ENCODE measurements at places on chromosomes 2 and 18. TPM values are rescaled to one million over a fixed set of nuclear protein-coding genes. Genes with fewer than 3 reads are reported as not detected.

PGAP1 gene
- total RNA-seq, result 7.4 TPM

UGT1A3 gene
- total RNA-seq, result not detected

ANKRD62 gene
- total RNA-seq, result not detected

GALR1 gene
- total RNA-seq, result 0.17 TPM

CDH20 gene
- 0.31 TPM for total RNA-seq

RNU2-63P gene
- total RNA-seq, result 1,374 TPM

MEP1B gene
- not detected for total RNA-seq

OR6B2 gene
- total RNA-seq, result not detected

TRABD2A gene
- total RNA-seq, result 7.6 TPM

SNTG2 gene
- total RNA-seq, result 2.1 TPM

CHRNA1 gene
- total RNA-seq, result not detected

REG3G gene
- total RNA-seq, result not detected

MAP3K19 gene
- total RNA-seq, result not detected

ASTL gene
- not detected for total RNA-seq

AQP12B gene
- total RNA-seq, result not detected

DYSF gene
- total RNA-seq, result 9.5 TPM

NGEF gene
- total RNA-seq, result 3.9 TPM

DPYSL5 gene
- total RNA-seq, result 3.8 TPM

ERFE gene
- 11.2 TPM for total RNA-seq

SELENOI gene
- 31.0 TPM for total RNA-seq

ELP2 gene
- 144 TPM for total RNA-seq

EMILIN1 gene
- 5.1 TPM for total RNA-seq

DSG4 gene
- not detected for total RNA-seq

CAPG gene
- total RNA-seq, result 268 TPM

INPP1 gene
- total RNA-seq, result 1.8 TPM

HNMT gene
- total RNA-seq, result 12.1 TPM

DLGAP1 gene
- 21.7 TPM for total RNA-seq

CPLX4 gene
- total RNA-seq, result not detected

TUBB8B gene
- total RNA-seq, result 0.17 TPM

ANKMY1 gene
- total RNA-seq, result 3.6 TPM

APCDD1 gene
- total RNA-seq, result 40.2 TPM

LANCL1 gene
- 24.5 TPM for total RNA-seq

SIGLEC15 gene
- not detected for total RNA-seq

PDCD1 gene
- 2.8 TPM for total RNA-seq

TANC1 gene
- 8.4 TPM for total RNA-seq

VWC2L gene
- total RNA-seq, result not detected

SFXN5 gene
- 23.9 TPM for total RNA-seq

TCF7L1 gene
- 9.9 TPM for total RNA-seq

TMEM163 gene
- 0.14 TPM for total RNA-seq

ASB18 gene
- total RNA-seq, result not detected

HOXD13 gene
- total RNA-seq, result 0.07 TPM

GALNT13 gene
- 8.7 TPM for total RNA-seq

KCNJ3 gene
- 0.28 TPM for total RNA-seq

IL36RN gene
- not detected for total RNA-seq

ASIC4 gene
- total RNA-seq, result 1.2 TPM

ACTG2 gene
- not detected for total RNA-seq

Data from H7 (cell line).